ENCODE measurements at places on chromosomes 5 and 9.
A peak's percentile ranks its signal among the peaks of the same experiment; 100 is the strongest.

- no peak for DNase-seq
Observed at GRCh38 chr9:124553738-124554137, 46.5 kb upstream of the NR5A1 start.

DNA sequence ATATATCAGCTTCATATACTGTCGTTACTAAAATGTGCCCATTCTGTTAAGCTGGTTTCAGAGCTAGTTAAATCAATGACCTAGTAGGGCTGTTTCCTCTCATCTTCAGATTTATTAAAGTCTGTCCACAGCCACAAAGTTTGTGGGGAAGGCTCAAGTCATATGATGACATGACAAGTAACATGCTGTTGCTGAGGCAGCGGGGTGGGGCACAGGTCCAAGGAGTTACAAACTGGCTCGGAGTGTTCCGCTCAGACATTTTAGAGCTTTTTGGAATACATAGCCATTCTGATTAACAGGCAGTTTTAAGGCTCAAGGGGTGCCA lies 2.7 kb upstream of the ANP32B start:
- DNase-seq = no peak

- DNase-seq = no peak
Observed at GRCh38 chr5:164435576-164435975, 930.2 kb downstream of the MAT2B start.

- DNase-seq = no peak
Observed at GRCh38 chr5:75351139-75351926, 14.3 kb downstream of the HMGCR start.

GRCh38 chr9:19976226-19976625 lies 187.4 kb upstream of the SLC24A2 start:
- peak; percentile 62 for DNase-seq

DNA sequence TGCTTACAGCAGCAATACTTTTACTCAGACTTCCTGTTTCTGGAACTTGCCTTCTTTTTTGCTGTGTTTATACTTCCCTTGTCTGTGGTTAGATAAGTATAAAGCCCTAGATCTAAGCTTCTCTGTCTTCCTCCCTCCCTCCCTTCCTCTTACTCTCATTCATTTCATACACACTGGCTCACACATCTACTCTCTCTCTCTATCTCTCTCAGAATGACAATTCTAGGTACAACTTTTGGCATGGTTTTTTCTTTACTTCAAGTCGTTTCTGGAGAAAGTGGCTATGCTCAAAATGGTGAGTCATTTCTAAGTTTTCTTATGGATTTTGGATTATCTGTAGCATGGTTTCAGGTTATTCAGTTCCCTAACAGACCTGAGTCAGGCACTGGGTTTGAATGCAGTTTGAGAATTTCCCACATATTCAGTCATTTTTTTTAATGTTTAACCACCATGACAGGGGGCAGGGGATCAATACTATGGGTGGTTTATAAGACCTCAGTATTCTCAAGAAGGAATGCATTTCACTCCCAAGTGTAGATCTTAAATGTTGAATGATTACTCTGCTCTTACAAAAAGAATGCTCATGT lies at the start of gene IL7R:
Gene IL7R (plus strand): TSS at position 127 of the 587 bp plus-strand sequence. CDS start 87 bp downstream, at position 214.
- no peak for DNase-seq

DNA sequence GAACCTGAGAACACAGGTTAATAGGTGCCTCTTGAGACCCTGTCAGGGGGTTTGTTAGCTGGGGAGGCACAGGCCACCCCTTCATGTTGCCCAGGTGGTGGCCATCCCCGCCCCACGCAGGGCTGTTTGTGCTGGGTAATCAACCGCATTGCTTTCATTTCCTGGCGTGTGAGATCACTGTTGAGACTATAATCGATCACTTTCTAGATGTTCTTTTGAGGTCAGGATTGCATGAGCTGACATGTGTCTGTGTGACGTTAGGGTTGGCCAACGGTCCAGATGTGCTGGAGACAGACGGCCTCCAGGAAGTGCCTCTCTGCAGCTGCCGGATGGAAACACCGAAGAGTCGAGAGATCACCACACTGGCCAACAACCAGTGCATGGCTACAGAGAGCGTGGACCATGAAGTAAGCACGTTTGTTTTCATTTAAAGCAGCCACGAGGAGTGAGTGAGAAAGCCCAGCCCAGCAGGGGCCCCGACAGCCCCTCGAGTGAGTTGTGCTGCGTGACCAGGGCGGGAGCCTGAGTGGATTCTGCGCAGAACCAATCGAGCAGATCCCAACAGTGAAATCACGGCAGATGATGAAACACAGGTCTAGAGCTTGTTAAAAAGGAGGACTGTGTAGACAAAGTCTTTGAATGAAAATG lies 115.0 kb upstream of the CACNA1B start:
- no peak for DNase-seq

- no peak for DNase-seq
Observed at GRCh38 chr9:102700936-102701335, 294.2 kb upstream of the CYLC2 start.

DNA sequence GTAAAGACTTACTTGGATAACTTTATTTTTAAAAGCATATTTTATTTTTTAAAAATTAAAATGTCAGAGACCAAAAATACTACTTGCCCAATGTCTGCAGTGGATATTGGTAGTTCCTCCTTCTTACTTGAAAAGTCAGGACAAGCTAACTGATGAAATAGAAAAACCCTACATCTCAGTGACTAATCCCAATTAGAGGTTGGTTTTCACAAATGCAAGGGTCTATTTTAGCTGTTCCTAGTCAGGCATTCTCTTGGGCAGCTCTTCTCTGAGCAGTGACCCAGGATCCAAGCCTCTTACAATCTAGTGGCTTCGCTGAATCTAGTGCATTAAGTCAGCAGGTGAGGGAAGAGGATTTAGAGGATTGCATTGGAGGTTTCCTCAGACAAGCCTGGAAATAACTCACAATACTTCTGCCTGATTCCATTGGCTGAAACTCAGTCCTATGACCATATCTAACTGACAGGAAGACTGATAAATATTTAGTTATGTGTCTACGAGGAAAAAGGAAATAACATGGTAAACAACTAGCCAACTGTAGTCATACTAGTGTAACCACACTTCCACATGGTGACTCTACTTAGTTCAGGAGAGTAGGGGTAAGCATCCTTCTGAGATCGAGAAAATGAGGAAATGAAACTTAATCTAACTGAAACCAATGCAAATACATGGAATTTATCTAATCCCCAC lies 34.2 kb upstream of the MIER3 start:
- no peak for DNase-seq
